ENCODE measurements at places on chromosomes 4 and X.
A peak's percentile ranks its signal among the peaks of the same experiment; 100 is the strongest.

- no peak for DNase-seq
These were observed 21.6 kb downstream of the CLNK start for GRCh38 chr4:10662937-10663336.

GRCh38 chr4:120921456-120922380, 808 bp downstream of the PRDM5 start:
- peak; percentile 61 for DNase-seq

- DNase-seq = no peak
These were observed 7.3 kb upstream of the RAB9B start for GRCh38 chrX:103839404-103839803.

DNA sequence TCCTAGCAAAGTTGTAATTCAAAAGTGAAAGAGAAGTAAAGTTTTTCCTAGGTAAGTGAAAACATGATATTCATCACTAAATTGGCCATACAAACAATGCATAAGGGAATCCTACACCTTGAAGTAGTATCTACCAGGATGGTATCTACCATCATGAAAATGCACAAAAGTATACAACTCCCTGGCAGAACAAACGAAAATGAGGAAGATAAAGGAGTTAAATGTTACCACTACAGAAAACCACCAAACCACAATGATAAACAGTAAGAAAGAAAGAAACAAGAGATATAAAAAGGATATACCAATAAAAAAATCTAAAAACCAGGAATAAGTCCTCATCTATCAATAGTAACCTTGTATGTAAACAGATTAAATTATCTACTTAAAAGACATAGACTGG, 26.9 kb downstream of the GK2 start:
- DNase-seq = no peak

- DNase-seq = no peak
These were observed 31.1 kb upstream of the CYLC1 start for GRCh38 chrX:83829874-83830273.

DNA sequence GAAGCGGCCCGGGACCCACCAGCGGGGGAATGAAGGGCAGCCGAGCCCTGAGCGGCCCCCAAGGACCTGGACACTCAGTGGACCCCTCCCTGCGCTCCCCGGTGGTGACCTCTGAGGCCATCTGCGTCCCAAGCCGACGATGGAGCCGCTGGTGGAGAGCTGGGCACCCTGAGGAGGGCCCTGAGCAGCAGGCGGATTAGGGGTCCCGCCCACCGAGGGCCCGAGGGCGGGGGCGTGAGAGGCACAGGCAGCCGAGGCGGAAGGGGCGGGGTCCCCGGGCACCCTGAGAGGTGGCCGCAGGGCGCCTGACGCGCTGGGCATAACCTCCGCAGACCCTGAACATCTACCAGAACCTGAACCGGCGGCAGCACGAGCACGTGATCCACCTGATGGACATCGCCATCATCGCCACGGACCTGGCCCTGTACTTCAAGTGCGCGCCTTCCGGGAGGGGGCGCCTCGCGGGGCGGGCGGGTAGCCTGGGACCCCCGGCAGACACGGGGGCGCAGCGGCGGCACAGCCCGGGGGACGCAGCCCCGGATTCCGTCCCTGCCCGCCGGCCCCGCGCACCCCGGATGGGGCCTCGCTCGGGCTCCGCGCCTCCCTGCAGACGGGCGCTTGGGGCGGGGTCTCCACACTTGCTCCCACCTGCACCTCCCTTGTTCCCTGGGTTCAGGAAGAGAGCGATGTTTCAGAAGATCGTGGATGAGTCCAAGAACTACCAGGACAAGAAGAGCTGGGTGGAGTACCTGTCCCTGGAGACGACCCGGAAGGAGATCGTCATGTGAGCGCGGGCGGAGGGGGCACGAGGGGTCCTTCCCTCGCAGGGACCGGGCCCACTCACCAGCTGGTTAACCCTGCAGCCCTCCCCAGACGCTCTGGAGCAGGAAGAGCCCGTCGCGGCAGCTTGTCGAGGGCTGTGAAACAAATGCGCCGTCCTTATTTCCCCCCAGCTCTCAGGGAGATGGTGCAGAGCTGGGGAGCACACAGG, 10.3 kb downstream of the ATP5ME start:
- peak; percentile 78 for DNase-seq
